Activated T-helper 2 cell treated with anti-CD3 and anti-CD28 coated beads, Interferon-gamma antibody, Interleukin-2, Interleukin-4, amounts not matched to agents 10 μg/mL and 5 μg/mL and 100 μg/mL, durations not matched to agents 14 hours and 24 hours and 36 hours (primary cell): ENCODE measurements at places on chromosomes 3 and 15. TPM values are rescaled to one million over a fixed set of nuclear protein-coding genes. Genes with fewer than 3 reads are reported as not detected.

The CAMK1 gene
- total RNA-seq = 113 and 116 TPM in 2 replicates

The MAP6D1 gene
- total RNA-seq = 1.1 and 2.9 TPM in 2 replicates

The CAND2 gene
- total RNA-seq = 1.1 and 2.0 TPM in 2 replicates

The FAM81A gene
- 0.69 and 1.1 TPM in 2 replicates for total RNA-seq

The KNL1 gene
- total RNA-seq = 30.6 and 30.8 TPM in 2 replicates

The CACNA2D3 gene
- total RNA-seq = not detected in 2 replicates

The CSTA gene
- not detected in 2 replicates for total RNA-seq

The MASP1 gene
- total RNA-seq = not detected in 2 replicates

The TERC gene
- total RNA-seq = 7.0 and 9.8 TPM in 2 replicates

The GPR156 gene
- not detected in 2 replicates for total RNA-seq

The PPP1R2 gene
- total RNA-seq = 74.2 and 75.0 TPM in 2 replicates

The CCR8 gene
- total RNA-seq = 11.3 and 12.2 TPM in 2 replicates

The SLC9C1 gene
- 0.37 TPM in 1 of 2 replicates, not detected in the other for total RNA-seq

The FYCO1 gene
- total RNA-seq = 19.6 and 20.2 TPM in 2 replicates

The GOLGA6L7 gene
- not detected in 2 replicates for total RNA-seq

The TPRG1 gene
- 91.8 and 95.9 TPM in 2 replicates for total RNA-seq

The STRC gene
- 0.30 and 0.55 TPM in 2 replicates for total RNA-seq

The TMEM266 gene
- total RNA-seq = not detected in 2 replicates
